Renal cortex interstitium (tissue), 15 donors: ENCODE measurements at places on chromosomes 2 and 18.

GRCh38 chr2:127122361-127123027 lies 15.5 kb upstream of the BIN1 start:
- no peak for DNase-seq

DNA sequence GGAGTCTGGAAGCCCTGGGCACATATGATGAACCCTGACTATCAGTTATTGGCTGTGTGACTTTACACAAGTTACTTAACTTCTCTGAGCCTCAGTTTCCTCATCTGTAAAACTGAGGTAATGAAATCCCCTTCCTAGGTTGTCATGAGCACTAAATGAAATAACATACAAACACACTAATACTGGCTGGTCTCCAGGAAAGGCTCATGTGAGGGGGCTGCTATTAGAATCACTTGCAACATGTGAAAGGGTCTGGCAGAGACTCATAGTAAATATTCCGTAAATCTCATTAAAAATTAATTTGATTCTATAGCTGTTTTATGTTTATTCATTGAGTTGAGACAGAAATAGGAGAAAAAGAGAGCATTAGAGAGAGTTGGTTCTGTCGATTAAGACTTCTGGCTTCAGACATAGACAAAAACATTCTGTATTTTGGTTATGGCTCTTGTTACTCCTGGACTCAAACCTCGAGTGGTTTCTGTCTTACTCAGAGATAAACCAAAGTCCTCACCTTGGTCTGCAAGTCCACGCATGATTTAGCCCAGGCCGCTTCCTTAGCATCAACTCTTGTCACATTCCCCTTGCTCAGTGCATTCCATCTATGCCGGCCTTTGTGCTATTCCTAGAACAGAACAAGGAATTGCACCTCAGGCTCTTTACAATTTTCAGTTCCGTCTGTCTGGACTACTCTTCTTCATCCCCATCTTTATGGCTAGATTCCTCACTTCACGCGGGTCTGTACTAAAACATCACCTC lies 139.1 kb downstream of the NXPH2 start:
- DNase-seq = no peak

DNA sequence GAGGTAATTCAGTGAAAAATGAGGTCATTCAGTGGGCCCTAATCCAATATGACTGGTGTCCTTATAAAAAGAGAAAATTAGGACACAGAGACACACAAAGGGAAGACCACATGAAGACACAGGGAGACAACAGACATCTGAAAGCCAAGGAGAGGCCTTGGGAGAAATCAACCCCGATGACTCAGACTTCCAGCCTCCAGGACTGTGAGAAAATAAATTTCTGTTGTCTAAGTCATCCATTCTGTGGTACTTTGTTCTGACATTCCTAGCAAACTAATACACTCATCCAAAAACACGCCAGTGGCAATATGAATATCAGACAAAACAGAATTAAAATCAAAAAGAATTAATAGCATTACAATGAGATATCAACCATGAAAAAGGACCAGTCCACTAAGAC lies 303.7 kb downstream of the SS18 start:
- DNase-seq = no peak

GRCh38 chr2:38116762-38117161 lies 40.8 kb upstream of the CYP1B1 start:
- no peak for DNase-seq
